HT1080 (cell line): ENCODE measurements at places on chromosomes 7 and 10. TPM values are rescaled to one million over a fixed set of nuclear protein-coding genes. Genes with fewer than 3 reads are reported as not detected.

CLIP2 gene
- 29.3 and 31.5 TPM in 2 replicates for total RNA-seq

OPN1SW gene
- not detected in 2 replicates for total RNA-seq

DNA sequence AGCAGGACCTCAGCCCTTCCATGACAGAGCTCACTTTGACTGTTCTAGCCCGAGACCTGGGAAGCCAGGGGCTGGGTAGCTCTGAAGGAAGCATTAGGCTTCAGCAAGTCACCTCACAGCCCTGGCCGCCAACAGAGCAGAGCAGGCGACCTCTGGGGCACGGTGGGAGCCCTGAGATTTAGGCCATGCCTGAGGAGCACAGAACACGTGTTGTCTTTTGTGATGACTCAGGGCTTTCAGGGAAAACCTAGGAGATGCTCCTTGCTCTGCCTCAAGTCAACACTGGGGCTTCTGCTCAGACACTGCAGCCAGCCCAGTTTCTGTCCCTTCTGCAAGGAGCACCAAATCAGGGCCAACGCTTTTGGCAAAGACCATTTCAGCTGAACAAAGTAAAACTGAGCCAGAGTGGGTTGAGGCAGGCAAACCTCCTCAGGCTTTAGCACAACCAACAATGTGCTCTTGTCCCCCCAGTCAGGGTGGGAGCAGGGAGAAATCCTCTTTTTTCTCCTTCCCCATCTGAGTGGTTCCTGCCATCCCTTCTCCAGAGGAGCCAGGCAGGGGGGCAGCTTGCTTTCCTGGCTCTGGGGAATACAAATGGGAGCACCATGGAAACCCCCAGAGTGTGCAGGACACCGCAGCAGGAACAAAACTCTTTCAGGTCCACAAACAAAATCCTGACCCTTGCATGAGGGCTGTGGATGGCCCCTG is 14.4 kb downstream of the CAMK2G start:
- no peak for DNase-seq

DNA sequence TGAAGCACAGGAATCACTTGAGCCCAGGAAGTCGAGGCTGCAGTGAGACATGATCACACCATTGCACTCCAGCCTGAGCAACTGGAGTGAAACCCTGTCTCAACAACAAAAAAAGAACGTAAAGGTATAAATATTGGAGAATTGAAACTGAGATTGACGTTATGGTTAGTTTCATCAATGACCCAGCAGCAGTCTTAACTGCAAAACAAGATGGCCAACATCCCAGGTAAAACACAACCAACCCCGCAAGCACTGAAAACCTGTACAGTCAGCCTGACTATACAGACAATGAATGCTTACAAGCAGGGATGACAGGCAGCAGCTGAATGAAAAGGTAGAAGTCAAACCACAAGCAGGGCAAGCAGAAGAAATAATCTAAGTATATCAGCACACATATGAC is 34.7 kb downstream of the WAPL start:
- no peak for DNase-seq

DNA sequence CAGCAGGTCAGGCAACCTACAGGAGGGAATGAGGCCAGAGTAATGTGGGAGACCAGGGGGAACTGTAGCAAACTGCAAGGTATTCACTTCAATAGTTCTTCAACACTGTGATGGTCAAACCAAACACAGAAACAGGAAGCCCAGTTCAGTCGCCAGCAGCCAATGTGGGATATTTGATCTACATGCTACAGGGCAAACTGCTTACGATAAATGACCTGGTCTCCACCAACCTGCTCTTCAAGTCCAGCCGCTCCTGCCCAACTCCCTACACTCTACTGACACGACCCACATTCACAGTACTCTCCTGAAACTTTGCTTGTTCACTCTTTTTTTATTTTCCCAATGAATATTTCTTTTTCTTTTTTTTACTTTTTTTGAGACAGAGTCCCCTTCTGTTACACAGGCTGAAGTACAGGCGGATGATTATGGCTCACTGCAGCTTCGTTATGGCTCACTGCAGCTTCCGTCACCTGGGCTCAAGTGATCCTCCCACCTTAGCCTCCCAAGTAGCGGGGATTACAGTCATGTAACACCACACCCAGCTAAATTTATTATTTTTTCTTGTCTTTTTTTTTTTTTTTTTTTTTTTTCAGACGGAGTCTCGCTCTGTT is 42.1 kb downstream of the MDH2 start:
- DNase-seq, result no peak

GRCh38 chr10:69643779-69644657 is 14.0 kb downstream of the FAM241B start:
- no peak for DNase-seq

DNA sequence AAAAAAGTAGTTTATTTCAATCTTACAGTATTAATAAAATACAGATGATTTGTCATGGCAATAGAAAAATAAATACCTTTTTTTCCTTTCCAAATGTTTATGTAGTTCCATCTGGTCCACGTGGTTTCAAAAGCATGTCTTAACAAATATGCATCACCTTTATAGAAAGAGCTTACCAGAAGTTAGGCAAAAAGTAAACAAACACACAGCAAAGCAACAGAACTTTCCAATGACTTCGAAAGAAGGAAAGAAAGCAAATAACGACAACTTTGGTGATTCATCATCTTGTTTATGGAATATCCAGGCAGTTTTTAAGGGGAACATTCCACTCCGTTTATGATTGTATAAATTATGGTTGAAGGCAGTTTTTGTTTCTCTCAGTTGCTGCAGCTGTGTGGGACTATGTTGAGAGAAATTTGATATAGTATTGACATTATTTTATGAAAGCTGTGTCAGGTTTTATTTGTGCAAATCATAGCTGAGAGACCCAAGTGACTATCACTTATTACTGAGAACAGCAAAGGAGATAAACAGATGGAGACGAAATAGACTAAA is 203.1 kb downstream of the CDC14C start:
- DNase-seq, result no peak

- no peak for DNase-seq
Measured at GRCh38 chr7:1638215-1638661, 31.8 kb upstream of the ELFN1 start.
